SK-N-DZ (cell line): ENCODE measurements at places on chromosomes 3 and 15.

GRCh38 chr3:31432897-31433678 lies 99.6 kb upstream of the STT3B start:
- DNase-seq, result no peak

DNA sequence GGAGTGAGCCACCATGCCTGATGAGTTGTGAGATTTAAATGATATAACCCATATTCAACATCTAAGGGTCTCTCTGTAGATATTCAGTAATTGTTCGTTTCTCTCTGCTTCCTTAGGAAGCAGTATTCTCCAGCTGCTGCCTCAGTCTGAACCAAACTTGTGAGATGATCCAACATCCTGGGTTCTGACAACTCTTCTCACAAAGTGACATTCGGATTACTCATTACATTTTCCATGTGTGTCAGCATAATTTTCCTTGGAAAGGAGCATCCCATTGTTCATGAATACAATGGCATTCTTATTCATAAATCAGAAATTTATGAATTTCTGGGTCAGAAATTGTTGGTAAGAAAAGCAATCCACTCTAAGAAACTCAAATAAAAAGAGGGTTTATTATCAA lies 15.0 kb upstream of the SEC22A start:
- no peak for DNase-seq

DNA sequence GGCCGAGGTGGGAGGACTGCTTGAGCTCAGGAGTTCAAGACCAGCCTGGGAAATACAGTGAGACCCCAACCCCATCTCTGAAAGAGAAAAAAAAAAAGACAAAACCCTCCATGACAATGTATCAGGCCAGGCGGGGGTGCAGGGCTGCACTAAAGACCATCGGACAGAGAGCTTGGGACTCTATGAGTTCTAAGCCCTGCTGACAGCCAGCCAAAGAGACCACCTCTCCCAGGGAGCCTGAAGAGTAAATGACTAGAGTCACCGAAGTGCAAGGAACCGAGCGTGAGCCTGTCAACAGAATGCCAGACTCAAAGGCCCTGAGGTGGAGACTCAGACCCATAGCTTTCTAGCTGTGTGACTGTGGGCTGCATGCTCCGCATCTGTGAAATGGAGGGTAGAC lies 12.5 kb downstream of the POC1A start:
- DNase-seq, result no peak

DNA sequence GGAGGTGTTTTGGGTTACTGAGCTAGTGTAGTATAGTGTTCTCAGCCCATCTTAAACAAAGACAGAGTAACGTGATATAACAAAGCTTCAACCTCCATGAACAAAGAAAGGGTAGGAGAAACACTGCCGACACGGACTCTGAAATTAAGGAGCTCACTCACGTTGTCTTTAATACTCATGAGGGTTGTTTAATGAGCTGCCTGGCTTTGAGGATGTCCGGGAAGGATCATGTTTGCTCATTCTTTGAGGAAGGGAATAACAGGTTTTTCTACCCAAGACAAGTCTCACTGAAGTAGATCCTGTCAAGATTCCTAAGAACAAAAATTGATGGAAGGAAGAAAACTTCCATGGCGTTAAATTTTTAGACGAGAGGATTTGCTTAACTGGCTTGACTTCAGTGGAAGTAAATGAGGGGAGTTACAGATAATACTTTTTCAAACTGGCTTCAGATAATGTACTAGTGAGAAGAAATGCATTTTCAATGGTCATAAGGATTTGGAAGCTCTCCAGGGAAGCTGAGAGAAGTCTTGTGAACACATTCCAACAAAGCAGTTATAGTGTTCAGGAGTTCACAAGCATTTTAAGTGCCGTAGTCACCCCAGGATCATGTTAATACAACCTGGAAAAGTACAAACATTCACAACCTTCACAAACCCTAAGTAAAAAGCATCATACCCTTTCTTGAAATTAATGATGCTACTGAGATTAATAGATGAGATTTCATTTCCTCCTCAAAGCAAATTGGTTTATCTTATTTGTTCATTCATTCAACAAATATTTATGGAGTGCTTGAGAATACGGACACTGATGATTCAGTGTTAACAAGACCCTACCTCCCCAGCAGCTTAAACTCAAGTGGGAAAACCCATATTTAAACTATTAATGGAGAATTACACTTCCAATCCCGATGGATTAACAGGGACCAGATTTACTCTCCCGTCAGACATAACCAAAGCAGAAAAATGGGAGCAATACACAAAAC lies 101.5 kb downstream of the SHQ1 start:
- no peak for DNase-seq

DNA sequence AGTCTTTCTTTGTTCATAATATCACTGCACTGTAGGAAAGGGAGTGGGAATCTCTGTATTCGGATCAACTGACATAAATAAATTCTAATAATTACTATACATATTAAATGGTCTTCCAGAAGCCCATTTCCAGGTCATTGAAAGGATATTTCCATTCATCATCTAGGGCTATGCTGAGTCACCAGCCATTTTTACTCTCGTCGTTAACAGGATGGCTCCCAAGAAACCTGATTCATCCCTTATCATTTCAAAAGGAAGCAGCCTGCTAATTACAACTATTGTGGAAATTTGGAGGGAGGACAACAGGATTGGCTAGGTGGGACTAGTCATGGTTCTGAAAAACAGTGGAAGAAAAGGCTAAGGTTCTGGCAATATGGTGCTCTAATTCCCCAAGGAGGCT lies 13.6 kb downstream of the GMNC start:
- no peak for DNase-seq

- no peak for DNase-seq
Observed at GRCh38 chr3:41683666-41684350, 278.1 kb downstream of the ULK4 start.

DNA sequence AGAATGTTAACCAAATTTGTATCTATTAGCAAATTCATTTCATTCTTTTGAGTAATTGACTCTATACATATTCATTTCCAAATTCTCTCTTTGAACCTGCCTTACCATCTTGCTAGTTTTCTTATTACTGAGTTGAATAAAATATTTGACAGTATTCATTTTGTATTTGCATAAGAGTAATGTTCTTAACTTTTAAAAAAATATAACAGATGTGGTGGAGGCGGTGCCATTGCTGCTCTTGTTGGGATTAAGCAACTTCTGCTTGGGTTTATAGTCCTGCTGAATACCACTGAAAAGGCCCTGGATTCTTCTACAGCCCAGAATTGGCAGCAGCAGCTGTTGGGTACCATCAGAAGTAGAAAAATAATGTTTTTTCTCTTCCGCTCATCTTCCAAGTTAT lies 148.9 kb upstream of the PEX5L start:
- DNase-seq, result no peak

- DNase-seq, result no peak
Observed at GRCh38 chr3:158809642-158810041, 7.8 kb downstream of the MFSD1 start.

DNA sequence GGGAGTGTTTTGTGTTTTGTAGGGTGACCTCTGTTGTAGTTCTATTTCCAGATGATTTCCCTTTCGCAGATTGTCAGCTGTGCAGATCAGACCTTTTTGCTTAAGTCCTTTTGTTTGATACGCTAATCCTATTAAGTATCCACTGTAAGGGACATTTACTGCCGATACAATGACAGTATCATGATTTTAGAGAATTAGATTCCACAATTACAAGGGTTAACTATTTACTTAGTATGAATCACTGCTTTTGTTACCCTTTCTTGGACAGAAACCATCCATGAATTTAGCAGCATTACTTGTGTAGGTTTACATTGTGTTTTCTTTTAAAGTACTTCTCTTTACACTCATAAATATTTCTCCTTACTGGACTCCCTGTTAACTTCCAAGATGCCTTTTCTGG lies 31.4 kb downstream of the ZNF662 start:
- DNase-seq, result no peak

DNA sequence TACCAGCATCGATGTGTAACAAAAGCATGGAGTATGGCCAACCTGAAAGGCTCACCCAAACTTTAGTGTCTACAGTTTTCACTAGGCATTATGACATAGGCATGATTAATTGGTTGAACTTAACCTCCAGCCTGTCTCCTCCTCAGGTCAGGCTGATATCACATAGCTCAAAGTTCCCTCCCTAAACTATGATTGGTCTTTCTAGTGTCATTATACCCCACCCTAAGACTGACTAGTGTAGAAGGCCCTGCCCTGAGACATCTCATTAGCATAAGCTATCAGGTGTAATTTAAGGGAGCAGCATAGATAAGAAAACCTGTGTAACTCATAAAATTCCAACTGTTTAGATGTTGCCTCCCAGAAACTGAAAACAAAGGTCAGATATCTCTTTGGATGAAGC lies 195.2 kb downstream of the ALCAM start:
- no peak for DNase-seq

DNA sequence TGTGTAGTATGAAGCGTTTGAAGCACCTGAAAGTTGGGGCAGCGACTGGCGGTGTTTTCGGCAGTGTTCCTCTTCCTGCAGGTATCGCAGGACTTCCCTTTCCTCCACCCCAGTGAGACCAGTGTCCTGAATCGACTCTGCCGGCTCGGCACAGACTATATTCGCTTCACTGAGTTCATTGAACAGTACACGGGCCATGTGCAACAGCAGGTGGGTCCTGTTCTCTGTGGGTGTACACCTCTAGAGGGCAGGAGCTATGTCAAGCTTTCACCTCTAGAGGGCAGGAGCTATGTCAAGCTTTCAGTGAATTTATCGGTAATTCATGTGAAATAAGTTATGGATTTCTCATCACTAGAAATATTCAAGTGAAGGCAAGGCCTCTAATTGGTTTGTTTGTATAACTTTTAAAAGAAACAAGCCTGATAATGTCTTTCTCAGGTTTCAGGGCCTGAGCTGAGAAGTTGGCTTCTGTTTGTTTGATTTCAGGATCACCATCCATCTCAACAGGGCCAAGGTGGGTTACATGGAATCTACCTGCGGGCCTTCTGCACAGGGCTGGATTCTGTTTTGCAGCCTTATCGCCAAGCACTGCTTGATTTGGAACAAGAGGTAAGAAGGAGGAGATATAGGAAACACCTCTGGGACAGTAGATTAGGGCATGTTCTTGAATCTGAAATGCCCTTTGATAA lies 5.3 kb downstream of the TUBGCP4 start:
- peak; percentile 50 for DNase-seq

DNA sequence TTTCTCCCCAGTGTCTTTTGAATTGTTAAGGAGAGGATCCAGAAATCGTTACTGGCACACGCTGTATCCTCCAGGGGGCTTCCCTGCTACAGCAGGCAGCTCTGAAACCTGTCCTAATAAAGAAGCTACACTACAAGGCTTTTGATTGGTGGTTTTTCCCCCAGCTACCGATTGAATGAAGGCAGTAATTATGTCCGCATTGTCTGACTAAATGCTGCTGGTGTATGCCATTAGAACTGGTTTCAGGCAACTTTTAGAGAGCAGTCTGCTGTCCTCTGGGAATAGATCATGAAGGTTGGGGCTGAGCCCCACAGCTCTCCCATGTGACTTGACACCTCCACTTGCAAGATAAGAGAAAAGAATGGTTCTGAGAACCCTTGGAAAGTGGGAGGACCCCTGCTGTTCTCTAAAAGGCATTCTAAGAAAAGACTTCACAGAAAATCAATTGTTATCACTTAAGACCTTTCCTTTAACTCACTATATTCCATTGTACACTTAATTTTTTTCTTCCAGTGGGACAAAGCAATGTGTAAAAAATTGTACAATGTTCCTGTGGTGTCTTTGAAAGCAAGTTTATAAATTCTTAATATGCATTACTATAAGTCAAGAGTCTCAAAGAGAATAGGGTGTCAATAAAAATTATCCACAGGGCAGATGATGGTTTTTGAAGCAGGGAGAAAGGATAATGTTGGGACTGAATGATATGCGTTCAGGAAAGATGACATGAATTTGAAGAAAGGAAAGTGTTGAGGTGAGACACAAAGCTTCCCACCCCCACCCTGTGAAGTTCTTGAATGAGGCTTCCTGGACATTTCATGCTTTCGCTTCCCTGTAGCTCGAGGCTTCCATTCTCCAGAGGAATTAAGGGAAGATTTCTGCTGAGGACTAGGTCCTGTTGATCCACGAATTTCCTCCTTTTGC lies 53.0 kb upstream of the DAZL start:
- DNase-seq, result peak; percentile 37

- DNase-seq, result no peak
Observed at GRCh38 chr3:31300456-31301443, 232.0 kb upstream of the STT3B start.
